Liver (tissue), 10 donors: ENCODE measurements at places on chromosomes 1 and 21. TPM values are rescaled to one million over a fixed set of nuclear protein-coding genes. Genes with fewer than 3 reads are reported as not detected.

The KIFAP3 gene
- 11.1 TPM for total RNA-seq

The NPHS2 gene
- not detected for total RNA-seq

The SMIM12 gene
- total RNA-seq, result 11.9 TPM

The OLFML3 gene
- total RNA-seq, result 10.8 TPM

GRCh38 chr1:179012038-179012437, 13.7 kb upstream of the FAM20B start:
- DNase-seq, result no peak
- no peaks in the 10 kb centered on the region for H3K4me1 ChIP-seq
- H3K27ac ChIP-seq, result no peak overlapping the region

- no peaks in the 10 kb centered on the region for H3K27me3 ChIP-seq
- H3K4me3 ChIP-seq, result no peak overlapping the region
- no peaks in the 10 kb centered on the region for H3K4me1 ChIP-seq
- H3K27ac ChIP-seq, result no peak overlapping the region
Observed at GRCh38 chr1:147824798-147825197, 64.4 kb upstream of the GJA5 start.

The HCRTR1 gene
- total RNA-seq, result not detected

DNA sequence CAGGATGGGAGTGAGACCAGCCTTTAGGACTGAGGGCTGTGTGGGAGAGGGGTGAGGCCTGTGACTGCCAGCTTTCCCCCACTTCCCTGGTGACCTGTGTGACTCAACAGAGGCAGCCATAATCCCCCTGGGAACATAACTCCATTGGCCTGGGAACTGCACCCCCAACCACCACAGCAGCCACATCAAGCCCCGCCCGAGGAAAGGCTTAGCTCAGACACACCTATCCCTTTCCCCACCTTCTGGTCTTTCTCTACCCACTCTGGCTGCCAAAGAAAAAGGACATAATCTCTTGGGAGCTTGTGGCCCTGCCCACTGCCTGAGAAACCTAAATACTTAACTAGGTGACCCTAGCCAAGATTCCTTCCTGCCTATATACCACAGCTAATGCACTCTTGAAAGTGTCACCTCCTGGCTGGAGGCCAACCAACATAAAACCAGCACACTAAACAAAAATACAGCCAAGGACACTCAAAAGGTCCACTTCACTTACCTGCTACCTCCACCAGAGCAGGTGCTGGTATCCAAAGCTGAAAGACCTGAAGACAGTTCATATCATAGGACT, 406.6 kb upstream of the CAMK1G start:
- H3K4me3 ChIP-seq, result no peak overlapping the region
- no peak for DNase-seq
- no peaks in the 10 kb centered on the region for H3K27me3 ChIP-seq
- H3K27ac ChIP-seq, result no peak overlapping the region
- no peaks in the 10 kb centered on the region for H3K36me3 ChIP-seq

GRCh38 chr1:87208931-87209330, 119.7 kb upstream of the LMO4 start:
- H3K4me1 ChIP-seq, result no peaks in the 10 kb centered on the region
- H3K27ac ChIP-seq, result no peak overlapping the region
- DNase-seq, result no peak
- no peaks in the 10 kb centered on the region for H3K36me3 ChIP-seq
- no peak overlapping the region for H3K4me3 ChIP-seq
- no peaks in the 10 kb centered on the region for H3K27me3 ChIP-seq

The SMYD2 gene
- total RNA-seq, result 11.9 TPM

DNA sequence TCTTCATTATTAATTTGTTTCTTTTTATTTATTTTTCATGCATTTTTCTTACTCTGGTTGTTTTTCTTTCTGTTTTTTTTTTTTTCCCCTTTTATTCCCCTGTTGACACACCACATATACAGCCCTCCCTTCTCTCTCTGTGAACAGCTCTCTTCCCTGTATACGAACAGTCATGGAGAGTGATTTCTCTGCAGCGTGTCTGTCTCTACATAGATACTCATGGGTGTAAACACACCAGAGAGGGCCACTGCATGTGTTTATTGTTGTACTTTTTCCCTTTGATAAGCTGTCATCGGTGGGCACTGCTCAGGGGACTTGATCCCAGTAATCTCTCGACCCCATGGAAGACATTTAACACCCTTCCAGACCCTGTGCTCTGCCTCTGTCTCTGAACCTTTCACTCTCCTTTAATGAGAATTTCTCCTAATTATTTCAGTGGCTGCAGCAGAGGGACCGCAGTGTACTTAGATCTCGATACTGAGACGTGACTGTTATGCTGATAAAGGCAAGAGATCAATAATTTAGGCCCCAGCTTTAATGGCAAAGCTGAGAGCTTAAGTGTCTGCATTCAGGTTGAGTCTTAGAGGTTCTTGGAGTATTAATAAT, 113.1 kb downstream of the PBX1 start:
- H3K36me3 ChIP-seq, result no peaks in the 10 kb centered on the region
- DNase-seq, result no peak
- H3K4me1 ChIP-seq, result no peaks in the 10 kb centered on the region

- H3K4me3 ChIP-seq, result no peak overlapping the region
- no peaks in the 10 kb centered on the region for H3K4me1 ChIP-seq
- no peaks in the 10 kb centered on the region for H3K27me3 ChIP-seq
- no peak overlapping the region for H3K27ac ChIP-seq
Observed at GRCh38 chr1:76059451-76059850, 15.1 kb upstream of the ST6GALNAC3 start.

- no peaks in the 10 kb centered on the region for H3K27me3 ChIP-seq
- H3K36me3 ChIP-seq, result no peaks in the 10 kb centered on the region
- H3K4me1 ChIP-seq, result peaks cover 7% of the 10 kb centered on the region
- H3K4me3 ChIP-seq, result no peak overlapping the region
Observed at GRCh38 chr1:155982106-155982505, 3.8 kb upstream of the ARHGEF2 start.

GRCh38 chr21:42409366-42409765, 5.7 kb downstream of the UBASH3A start:
- no peak for DNase-seq
- H3K27me3 ChIP-seq, result peaks cover 4% of the 10 kb centered on the region
- no peaks in the 10 kb centered on the region for H3K4me1 ChIP-seq
- no peak overlapping the region for H3K27ac ChIP-seq

- no peaks in the 10 kb centered on the region for H3K36me3 ChIP-seq
- H3K4me1 ChIP-seq, result no peaks in the 10 kb centered on the region
- no peaks in the 10 kb centered on the region for H3K27me3 ChIP-seq
Observed at GRCh38 chr21:45146306-45146705, 71.9 kb downstream of the ADARB1 start.

GRCh38 chr1:58768971-58769808, 14.7 kb downstream of the JUN start:
- H3K27ac ChIP-seq, result no peak overlapping the region
- peak; percentile 78 for DNase-seq
- no peak overlapping the region for H3K4me3 ChIP-seq
- no peaks in the 10 kb centered on the region for H3K4me1 ChIP-seq
- H3K36me3 ChIP-seq, result no peaks in the 10 kb centered on the region
- no peaks in the 10 kb centered on the region for H3K27me3 ChIP-seq
